ENCODE measurements at places on chromosomes 16 and 17. TPM values are rescaled to one million over a fixed set of nuclear protein-coding genes. Genes with fewer than 3 reads are reported as not detected.

The MRC2 gene
- 52.9 TPM for total RNA-seq

DNA sequence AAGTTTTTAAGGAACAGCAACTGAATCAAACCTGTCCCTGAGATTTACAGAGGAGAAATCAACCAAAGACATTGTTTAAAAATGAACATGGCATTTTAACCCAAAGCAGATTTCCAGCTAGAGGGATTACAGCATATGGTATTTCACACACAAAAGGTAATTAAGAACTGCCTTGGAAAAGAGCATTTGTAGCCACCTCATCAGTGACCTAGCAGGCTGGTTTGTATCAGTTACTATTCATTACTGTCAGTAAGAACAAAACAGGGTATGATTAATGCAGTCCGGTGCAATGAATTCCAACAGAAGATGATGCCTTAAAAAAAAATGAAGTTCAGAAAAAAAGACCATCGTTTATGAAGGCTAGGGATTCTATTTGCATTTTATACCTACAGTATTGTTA, 219.9 kb downstream of the CHD9NB start:
- no peak for DNase-seq
- H3K27me3 ChIP-seq = no peaks in the 10 kb centered on the region
- H3K27ac ChIP-seq = no peak overlapping the region
- H3K4me1 ChIP-seq = no peaks in the 10 kb centered on the region
- no peaks in the 10 kb centered on the region for H3K36me3 ChIP-seq

GRCh38 chr17:9371019-9371418, 204.6 kb downstream of the STX8 start:
- H3K4me3 ChIP-seq = no peak overlapping the region
- peak; percentile 78 for DNase-seq
- peak overlapping the region; percentile 71 for H3K27ac ChIP-seq
- H3K36me3 ChIP-seq = no peaks in the 10 kb centered on the region
- no peaks in the 10 kb centered on the region for H3K27me3 ChIP-seq

GRCh38 chr17:78337244-78338109, 22.4 kb downstream of the SOCS3 start:
- H3K27ac ChIP-seq = no peak overlapping the region
- no peaks in the 10 kb centered on the region for H3K27me3 ChIP-seq
- H3K4me1 ChIP-seq = peaks cover 11% of the 10 kb centered on the region
- no peaks in the 10 kb centered on the region for H3K36me3 ChIP-seq
- no peak overlapping the region for H3K4me3 ChIP-seq

DNA sequence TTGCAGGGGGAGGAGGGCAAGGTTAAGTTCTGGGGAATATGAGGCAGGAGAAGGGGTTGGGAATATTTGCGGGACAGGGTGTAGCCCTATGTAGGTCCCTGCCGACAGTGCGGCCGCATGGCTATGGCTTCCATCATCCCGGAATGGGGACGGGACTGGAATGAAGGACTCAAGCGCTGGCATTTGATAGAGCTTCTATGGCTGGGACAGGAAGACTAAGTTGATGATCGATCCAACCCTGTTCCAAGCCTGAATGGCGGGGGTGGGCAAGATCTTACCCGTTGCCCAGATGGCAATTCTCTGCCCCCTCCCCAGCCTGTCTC, 47.1 kb downstream of the SRCIN1 start:
- peaks cover 13% of the 10 kb centered on the region for H3K4me1 ChIP-seq
- DNase-seq = no peak
- no peaks in the 10 kb centered on the region for H3K36me3 ChIP-seq

The ANKRD40CL gene
- total RNA-seq = not detected

DNA sequence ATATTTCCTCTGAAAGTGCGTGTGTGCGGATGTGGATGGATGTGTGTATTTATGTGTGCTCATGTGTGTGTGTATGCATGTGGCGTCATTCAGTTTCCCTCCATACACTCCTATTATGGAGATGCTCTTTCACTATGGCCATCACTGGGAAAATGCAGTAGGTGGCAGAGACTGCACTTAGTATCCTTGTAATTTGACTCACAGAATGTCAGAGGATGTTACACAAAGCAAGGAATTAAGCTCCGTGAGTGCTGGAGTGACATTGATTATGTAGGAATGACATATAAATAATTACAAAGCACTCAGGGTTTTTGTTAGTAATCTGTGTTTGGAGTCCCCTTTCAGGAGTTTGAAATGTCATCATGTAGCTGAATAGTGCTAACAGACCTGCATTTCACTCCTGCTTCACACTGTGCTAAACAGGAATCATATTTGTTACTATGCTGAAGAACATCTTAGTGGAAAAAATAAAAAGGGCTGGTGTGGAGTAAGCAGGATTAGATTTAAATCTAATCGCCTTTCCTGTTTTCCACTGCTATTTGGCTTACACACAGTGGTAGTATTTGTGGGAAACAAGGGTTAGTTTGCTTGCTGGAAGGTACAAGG, 59.6 kb downstream of the HS3ST4 start:
- DNase-seq = no peak
- H3K4me3 ChIP-seq = no peak overlapping the region
- H3K4me1 ChIP-seq = no peaks in the 10 kb centered on the region
- no peaks in the 10 kb centered on the region for H3K36me3 ChIP-seq
- H3K27ac ChIP-seq = no peak overlapping the region

The PPP1R27 gene
- total RNA-seq = not detected

GRCh38 chr16:89863741-89864526, 9.5 kb upstream of the TCF25 start:
- no peak overlapping the region for H3K4me3 ChIP-seq
- H3K27ac ChIP-seq = peak overlapping the region; percentile 87
- DNase-seq = peak; percentile 86
- no peaks in the 10 kb centered on the region for H3K36me3 ChIP-seq
- no peaks in the 10 kb centered on the region for H3K27me3 ChIP-seq
- peaks cover 16% of the 10 kb centered on the region for H3K4me1 ChIP-seq

The ALOX12B gene
- not detected for total RNA-seq

GRCh38 chr17:49488612-49489011, 6.5 kb upstream of the NGFR start:
- H3K27ac ChIP-seq = no peak overlapping the region
- no peaks in the 10 kb centered on the region for H3K36me3 ChIP-seq
- H3K4me1 ChIP-seq = no peaks in the 10 kb centered on the region
- H3K27me3 ChIP-seq = peaks cover 46% of the 10 kb centered on the region
- no peak for DNase-seq

GRCh38 chr16:80023865-80024264, 423.3 kb upstream of the MAF start:
- DNase-seq = peak; percentile 9
- H3K36me3 ChIP-seq = no peaks in the 10 kb centered on the region
- H3K27me3 ChIP-seq = no peaks in the 10 kb centered on the region
- peaks cover 13% of the 10 kb centered on the region for H3K4me1 ChIP-seq
- peak overlapping the region; percentile 26 for H3K27ac ChIP-seq

The PPP4C gene
- 167 TPM for total RNA-seq

- no peaks in the 10 kb centered on the region for H3K36me3 ChIP-seq
- peaks cover 16% of the 10 kb centered on the region for H3K27me3 ChIP-seq
- no peak for DNase-seq
- peaks cover 4% of the 10 kb centered on the region for H3K4me1 ChIP-seq
Measured at GRCh38 chr17:77889866-77890760, 68.4 kb upstream of the TNRC6C start.

GRCh38 chr16:56202036-56202435, 10.7 kb downstream of the GNAO1 start:
- no peaks in the 10 kb centered on the region for H3K27me3 ChIP-seq
- H3K36me3 ChIP-seq = no peaks in the 10 kb centered on the region
- no peak for DNase-seq
- no peaks in the 10 kb centered on the region for H3K4me1 ChIP-seq

DNA sequence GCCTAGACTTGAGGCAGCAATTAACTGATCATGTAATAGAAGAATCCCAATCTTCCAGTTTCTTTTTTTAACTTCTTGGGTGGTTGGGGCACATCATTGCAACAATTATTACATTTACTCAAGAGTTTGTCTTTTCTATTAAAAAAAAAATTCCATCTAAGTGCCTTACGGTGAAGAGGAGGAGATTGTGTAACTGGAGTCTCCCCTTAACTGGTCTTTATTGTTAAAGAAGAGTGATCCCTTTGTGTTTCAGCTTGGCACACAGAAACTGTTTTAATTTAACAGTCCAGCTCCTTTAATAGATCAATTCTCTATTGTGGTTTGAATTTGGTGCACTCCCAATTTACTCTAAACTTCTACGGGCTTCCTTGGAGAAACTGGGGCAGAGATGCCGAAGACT, 75.2 kb downstream of the FTO start:
- no peak overlapping the region for H3K4me3 ChIP-seq
- peaks cover 4% of the 10 kb centered on the region for H3K4me1 ChIP-seq
- H3K36me3 ChIP-seq = no peaks in the 10 kb centered on the region
- DNase-seq = no peak
- H3K27ac ChIP-seq = no peak overlapping the region

The KIF19 gene
- total RNA-seq = 0.84 TPM

The ARHGAP44 gene
- 0.55 TPM for total RNA-seq

- H3K27me3 ChIP-seq = peaks cover 5% of the 10 kb centered on the region
- H3K4me1 ChIP-seq = no peaks in the 10 kb centered on the region
- DNase-seq = no peak
- H3K27ac ChIP-seq = no peak within 1 kb of the TSS
Measured at GRCh38 chr16:20073203-20074098, at the start of gene GPR139. TSS of gene GPR139 (minus strand) at chr16:20073890. CDS start at chr16:20073616, 274 bp downstream.

- no peak overlapping the region for H3K27ac ChIP-seq
- no peaks in the 10 kb centered on the region for H3K27me3 ChIP-seq
- no peaks in the 10 kb centered on the region for H3K4me1 ChIP-seq
Measured at GRCh38 chr17:73706858-73707257, 62.6 kb upstream of the SDK2 start.

The CD7 gene
- not detected for total RNA-seq

The TRPV3 gene
- total RNA-seq = not detected

GRCh38 chr16:381012-381788, 578 bp downstream of the PGAP6 start:
- H3K27me3 ChIP-seq = no peaks in the 10 kb centered on the region
- no peak overlapping the region for H3K27ac ChIP-seq
- H3K4me1 ChIP-seq = peaks cover 20% of the 10 kb centered on the region
- no peak for DNase-seq

DNA sequence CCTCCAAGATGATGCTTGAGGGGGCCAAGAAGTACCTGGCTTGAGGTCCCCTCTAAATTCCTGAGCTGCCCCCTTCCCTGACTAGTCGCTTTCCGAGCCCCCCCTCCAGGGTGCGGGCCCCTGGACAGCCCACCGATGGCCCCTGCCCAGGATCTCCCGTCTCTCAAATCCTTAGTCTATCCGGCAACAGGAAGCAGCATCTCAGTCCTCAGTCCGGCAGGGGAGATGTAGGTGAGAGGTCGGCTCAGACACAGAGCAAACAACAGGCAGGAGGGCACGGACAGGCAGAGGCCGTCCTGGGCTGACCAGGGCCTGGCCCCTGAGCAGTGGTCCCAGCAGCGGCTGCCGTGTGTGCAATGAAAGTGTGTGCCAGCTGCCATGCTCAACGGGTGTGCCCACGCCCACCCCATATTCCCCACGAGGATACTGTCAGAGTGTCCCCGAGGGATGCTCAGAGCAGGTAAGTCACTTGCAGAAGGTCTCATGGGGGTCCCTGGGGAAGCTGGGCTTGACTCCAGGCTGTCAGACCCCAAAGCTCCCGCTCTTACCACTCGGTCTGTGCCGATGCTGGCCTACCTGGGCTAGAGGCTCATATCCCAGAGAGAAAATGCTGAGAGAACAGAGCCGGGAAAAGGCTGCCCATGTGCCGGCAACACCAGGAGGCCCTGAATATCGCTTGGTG, 7.2 kb downstream of the SLC43A2 start:
- no peak overlapping the region for H3K4me3 ChIP-seq
- H3K4me1 ChIP-seq = peaks cover 35% of the 10 kb centered on the region
- H3K27ac ChIP-seq = no peak overlapping the region
- DNase-seq = no peak
- H3K36me3 ChIP-seq = peaks cover 5% of the 10 kb centered on the region

- H3K27me3 ChIP-seq = no peaks in the 10 kb centered on the region
- no peak overlapping the region for H3K4me3 ChIP-seq
- no peaks in the 10 kb centered on the region for H3K36me3 ChIP-seq
Measured at GRCh38 chr17:78317794-78318400, 42.0 kb downstream of the SOCS3 start.

The KRTAP4-4 gene
- not detected for total RNA-seq

DNA sequence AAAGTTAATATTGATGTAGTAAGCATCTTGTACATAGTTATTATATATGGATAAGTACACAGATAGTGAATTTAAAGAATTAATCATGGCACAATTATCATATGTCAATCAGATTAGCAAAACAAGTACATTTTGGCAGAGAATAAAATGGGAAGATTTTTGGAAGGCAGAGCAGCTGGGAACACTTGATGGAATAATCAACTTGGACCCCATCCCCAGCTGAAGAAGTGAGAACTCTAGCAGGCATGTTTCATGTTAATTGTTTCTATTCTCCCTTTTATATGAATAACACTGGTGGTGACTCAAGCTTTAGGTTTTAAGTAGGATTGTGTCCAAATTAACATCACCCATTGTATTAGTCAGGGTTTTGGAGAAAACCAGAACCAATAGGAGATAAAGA, 198.7 kb downstream of the KCNJ2 start:
- no peak for DNase-seq
- no peaks in the 10 kb centered on the region for H3K27me3 ChIP-seq
- H3K4me1 ChIP-seq = no peaks in the 10 kb centered on the region

GRCh38 chr16:83733301-83733700, 74.5 kb upstream of the HSBP1 start:
- H3K36me3 ChIP-seq = no peaks in the 10 kb centered on the region
- H3K4me1 ChIP-seq = no peaks in the 10 kb centered on the region
- no peak overlapping the region for H3K4me3 ChIP-seq

- H3K27me3 ChIP-seq = peaks cover 10% of the 10 kb centered on the region
- H3K4me1 ChIP-seq = peaks cover 4% of the 10 kb centered on the region
- DNase-seq = peak; percentile 44
Measured at GRCh38 chr17:77887464-77888241, 70.8 kb upstream of the TNRC6C start.

- H3K4me1 ChIP-seq = no peaks in the 10 kb centered on the region
- H3K27me3 ChIP-seq = no peaks in the 10 kb centered on the region
- no peaks in the 10 kb centered on the region for H3K36me3 ChIP-seq
- no peak overlapping the region for H3K4me3 ChIP-seq
Measured at GRCh38 chr16:7037495-7037894, 295.1 kb upstream of the RBFOX1 start.

DNA sequence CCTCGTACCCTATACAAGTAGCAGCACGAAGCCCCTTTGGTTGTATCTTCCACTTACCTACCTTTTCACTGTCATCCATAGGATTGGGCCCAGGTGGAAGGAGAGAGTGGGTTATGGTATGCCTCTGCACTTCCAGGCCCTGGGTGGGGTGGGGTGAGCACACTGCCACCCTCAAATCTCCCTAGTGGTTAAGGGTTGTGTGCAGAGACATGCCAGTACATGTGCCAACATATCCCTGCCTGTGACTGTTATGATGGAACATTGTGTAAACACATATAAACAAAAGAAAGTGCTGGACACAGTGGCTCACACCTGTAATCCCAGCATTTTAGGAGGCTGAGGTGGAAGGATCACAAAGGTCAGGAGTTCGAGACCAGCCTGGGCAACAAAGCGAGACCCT, 11.1 kb downstream of the HROB start:
- H3K36me3 ChIP-seq = peaks cover 2% of the 10 kb centered on the region
- H3K27ac ChIP-seq = no peak overlapping the region
- no peak for DNase-seq
- H3K4me3 ChIP-seq = no peak overlapping the region
